A549 treated with CORT108297 at 1 μM for 4 hours (cell line): ENCODE measurements at places on chromosomes 12 and 14. TPM values are rescaled to one million over a fixed set of nuclear protein-coding genes. Genes with fewer than 3 reads are reported as not detected.

Gene NKX2-1
- 0.03 TPM in 1 of 5 replicates, not detected in the others for total RNA-seq

Gene MDGA2
- 0.06 TPM in 1 of 5 replicates, not detected in the others for total RNA-seq

Gene BBOF1
- 2.7 to 5.4 TPM (median 2.9 TPM) in 5 replicates for total RNA-seq

Gene BATF
- total RNA-seq, result not detected in 5 replicates

Gene NCKAP5L
- total RNA-seq, result 7.3 to 9.7 TPM (median 8.5 TPM) in 5 replicates

Gene SYT1
- total RNA-seq, result 5.0 to 7.2 TPM (median 5.7 TPM) in 5 replicates

Gene RPL10L
- total RNA-seq, result not detected in 5 replicates

Gene MCRS1
- total RNA-seq, result 60.1 to 70.8 TPM (median 68.3 TPM) in 5 replicates
